ENCODE measurements at places on chromosomes 5 and 9.

DNA sequence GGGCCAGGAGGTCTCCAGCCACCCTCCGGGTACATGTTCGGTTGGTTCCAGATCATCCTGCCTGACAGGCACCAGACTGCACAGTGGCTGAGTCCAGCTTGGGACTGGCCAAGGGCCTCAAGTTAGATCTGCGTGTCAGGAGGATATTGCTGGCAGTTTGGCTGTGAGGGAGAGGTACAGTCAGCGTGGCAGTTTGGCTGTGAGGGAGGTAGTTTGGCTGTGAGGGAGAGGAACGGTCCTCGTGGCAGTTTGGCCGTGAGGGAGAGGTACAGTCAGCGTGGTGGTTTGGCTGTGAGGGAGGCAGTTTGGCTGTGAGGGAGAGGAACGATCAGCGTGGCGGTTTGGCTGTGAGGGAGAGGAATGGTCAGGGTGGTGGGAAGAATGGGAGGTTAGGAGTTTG lies 39.0 kb downstream of the CACNA1B start:
- no peak for DNase-seq

GRCh38 chr5:11062397-11062796 lies 301.4 kb upstream of the DAP start:
- no peak for DNase-seq

GRCh38 chr5:131323378-131323777 lies 59.5 kb downstream of the CDC42SE2 start:
- no peak for DNase-seq

DNA sequence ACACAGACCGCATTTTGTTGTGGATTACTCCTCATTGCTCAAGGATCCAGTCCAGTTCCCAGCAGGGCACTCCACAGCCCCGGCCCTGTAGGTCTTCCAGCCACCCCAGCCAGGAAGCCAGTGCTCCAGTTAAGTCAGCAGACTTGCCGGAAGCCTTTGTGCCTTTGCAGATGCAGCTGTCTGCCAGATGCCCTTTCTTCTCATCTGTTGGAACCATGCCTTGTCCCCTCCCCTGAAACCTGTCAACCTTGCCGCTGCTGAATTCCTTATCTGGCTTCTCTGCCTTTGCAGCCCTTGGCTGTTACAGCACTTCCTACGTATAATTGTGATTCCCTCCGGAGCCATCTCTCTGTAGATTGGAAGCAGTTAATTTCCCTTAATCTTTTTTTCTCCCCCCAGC lies 28.4 kb downstream of the PSAT1 start:
- DNase-seq, result peak; percentile 20

DNA sequence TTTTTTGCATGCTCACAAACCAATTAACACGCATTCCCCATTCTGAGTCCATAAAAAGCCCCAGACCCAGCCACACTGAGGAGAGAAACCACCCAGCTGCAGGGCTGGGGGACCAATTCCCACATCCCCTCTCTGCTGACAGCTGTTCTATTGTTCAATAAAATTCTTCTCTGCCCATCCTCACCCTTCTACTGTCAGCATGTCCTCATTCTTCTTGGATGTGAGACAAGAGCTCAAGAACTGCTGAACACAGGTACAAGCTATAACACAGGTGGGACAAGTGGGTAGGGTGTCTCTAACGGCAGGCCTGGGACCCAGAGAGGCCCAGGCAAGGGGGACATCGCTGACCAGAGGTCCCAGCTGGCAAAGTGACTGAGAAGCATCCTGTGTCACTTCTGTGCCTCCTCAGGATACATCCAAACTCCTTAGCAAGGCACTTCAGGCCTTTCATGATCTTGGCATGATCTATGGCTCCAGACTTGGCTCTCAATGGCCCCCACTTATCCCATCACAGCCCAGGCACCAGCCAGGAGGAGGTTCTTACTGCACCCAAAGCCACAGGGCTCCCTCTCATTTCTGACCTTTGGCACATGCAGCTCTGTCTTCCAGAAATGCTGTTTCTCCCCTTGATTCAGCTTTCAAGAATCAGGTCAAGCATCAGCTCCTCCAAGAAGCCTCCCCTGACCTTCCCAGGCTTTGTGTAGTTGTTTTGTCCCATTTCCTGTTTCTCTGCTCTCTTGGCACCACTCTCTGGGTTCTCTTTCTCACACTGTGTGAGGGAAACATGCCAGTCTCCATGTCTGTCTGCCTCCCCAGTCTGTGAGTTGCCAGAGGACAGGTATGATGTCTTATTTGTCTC lies 7.3 kb upstream of the ALDH1B1 start:
- DNase-seq, result peak; percentile 13

- DNase-seq, result no peak
Observed at GRCh38 chr9:112551641-112552040, 65.0 kb downstream of the KIAA1958 start.

DNA sequence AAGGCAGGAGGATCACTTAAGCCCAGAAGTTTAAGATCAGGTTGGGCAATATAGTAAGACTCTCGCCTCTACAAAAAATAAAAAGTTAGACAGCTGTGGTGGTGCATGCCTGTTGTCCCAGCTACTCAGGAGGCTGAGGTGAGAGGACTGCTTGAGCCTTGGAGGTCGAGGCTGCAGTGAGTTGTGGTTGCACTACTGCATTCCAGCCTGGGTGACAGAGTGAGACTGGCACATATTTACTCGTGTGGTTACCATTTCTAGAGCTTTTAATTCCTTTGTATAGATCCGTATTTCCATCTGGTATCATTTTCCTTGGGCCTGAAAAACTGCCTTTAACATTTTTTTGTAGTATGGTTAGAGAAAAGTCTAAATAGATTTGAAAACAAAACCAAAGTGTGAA lies 7.8 kb downstream of the IL6ST start:
- DNase-seq, result no peak

DNA sequence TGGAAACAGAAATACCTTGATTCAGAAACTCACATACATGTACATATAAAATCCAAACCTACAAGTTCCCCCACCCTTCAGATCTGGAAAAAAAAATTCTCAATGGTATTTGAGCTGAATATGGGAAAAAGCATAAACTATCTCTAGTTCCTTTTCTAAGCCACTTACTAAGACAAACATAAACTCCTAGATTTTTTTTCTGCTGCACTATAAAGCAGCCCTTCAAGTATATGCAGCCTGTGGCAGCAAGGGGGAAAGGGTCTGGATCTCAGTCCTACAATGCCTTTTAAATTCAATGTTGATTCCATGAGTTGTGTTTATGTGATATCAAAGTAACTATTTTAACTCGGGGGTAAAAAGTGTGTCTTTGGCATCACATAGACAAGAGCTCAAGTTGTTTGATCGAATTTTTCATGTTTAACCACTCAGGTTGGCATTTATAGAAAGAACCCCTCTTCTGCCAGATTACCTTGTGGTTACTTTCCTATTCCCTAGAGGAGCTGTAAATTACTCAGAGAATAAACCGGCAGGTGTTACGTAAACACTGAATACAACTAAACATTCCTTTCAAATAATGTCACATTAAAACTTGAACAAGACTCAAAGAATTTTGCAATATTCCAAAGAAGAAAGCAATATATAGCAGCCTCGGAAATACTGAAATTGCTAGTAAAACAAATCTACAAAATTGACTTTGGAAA lies 91.8 kb upstream of the FER start:
- DNase-seq, result no peak

DNA sequence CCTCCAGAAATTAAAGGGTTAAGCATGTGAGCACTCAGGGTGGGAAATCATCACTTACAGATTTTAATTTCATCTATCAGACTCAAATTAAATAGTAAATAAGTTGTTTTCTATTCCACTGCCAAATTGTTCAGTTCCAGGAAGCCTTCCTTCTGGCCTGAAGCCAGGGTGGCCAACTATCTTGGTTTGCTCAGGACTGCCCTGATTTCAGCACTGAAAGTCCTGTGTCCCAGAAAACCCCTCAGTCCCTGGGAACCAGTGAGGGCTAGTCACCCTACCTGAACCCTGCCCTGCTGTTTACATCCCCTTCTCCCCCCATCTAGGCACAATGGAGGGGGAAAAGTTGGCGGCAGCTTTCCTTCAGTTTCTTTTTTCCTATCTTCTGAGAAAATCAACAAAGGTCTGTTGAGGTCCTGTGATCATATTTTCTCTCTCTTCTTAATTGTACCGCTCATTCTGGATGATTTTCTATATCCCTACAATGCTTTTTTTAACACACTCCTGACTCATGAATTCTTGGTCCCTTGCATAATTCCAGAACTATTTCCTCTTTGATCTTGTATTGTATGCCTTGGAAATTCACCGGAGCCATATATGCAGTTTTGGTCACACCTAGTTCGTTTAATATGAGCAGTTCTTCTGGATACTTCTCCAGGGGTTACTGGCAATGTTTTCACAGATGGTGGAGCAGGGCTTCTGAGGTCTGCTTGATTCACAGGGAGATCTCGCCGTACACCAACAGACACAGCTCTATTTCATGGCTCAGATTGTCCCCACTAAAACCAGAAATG lies 103.8 kb downstream of the MAP1B start:
- DNase-seq, result peak; percentile 93

DNA sequence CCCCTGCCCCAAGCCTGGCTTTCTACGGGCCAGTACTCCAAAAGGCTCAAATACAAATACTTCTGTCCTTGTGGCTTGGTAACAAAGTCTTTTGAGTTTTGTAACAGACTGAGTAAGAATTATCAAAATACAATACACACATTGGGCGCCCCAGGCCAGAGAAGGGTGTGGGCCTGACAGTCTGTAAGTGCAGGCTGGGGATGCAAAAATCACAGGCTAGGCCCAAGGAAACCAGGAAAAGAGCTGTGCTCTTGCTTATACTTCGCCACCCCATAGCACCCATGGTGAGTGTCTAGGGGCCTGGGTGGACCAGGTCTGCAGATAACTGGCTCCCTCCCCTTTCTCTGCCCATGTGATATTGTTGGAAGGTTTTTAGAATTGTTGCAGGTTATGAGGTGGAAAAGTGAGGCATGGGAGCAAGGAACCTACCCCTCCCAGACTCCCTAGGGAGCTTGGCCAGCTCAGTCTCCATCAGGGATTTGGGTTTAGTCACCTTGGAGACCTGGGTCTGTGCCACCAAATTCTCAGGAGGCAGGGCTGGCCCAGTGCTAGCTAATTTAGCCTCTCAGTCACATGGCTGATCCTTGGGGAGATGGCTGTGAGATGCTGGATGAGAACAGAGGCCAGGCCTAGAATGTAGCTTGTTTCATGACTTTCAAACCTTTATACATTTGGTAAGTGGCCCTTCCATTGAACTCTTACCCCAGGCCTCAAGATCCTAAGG lies 72.9 kb downstream of the TARS1 start:
- no peak for DNase-seq

GRCh38 chr9:124030969-124031451 lies 19.4 kb downstream of the LHX2 start:
- DNase-seq, result no peak

GRCh38 chr5:1008451-1009358 lies at the start of gene NKD2:
Gene NKD2, plus strand, starts transcription at chr5:1008802. Its CDS starts 256 bp downstream, at chr5:1009058.
- peak; percentile 10 for DNase-seq

DNA sequence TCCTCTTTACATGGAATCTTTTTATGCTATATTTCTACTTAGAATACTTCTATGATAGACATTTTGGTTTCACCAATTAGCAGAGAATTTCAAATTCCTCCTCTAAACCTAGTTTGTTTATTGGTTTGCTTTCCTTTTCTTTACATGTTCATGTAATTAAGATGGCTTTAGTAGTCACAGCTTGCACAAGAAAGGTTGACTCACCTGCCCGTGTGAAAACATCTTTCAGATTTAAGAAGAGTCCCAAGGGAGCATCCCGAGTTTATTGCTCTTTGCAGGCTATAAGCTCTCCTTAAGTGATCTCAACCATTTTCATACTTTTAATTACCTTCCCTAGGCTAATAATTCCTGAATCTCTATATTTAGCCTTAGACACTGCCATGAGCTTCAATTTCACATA lies 28.9 kb downstream of the TYRP1 start:
- no peak for DNase-seq

DNA sequence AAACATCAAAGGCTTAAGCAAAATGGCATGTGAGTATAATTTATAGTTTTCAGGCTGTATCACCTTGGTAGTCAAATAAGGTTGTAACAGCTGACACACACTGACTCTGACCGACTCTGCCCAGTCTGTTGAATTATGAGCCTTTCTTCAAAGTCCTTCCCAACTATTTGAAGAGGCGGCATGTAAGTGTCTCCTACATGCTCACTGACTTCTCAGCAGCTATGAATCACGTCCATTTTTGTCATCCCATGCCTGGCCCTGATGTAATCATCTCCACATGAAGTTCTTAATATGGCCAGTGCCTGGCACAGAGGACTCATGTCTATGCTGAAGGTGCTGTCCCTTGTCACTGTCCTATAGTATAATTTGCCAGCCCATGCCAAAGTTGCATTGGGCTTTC lies 5.1 kb upstream of the PTBP3 start:
- no peak for DNase-seq

DNA sequence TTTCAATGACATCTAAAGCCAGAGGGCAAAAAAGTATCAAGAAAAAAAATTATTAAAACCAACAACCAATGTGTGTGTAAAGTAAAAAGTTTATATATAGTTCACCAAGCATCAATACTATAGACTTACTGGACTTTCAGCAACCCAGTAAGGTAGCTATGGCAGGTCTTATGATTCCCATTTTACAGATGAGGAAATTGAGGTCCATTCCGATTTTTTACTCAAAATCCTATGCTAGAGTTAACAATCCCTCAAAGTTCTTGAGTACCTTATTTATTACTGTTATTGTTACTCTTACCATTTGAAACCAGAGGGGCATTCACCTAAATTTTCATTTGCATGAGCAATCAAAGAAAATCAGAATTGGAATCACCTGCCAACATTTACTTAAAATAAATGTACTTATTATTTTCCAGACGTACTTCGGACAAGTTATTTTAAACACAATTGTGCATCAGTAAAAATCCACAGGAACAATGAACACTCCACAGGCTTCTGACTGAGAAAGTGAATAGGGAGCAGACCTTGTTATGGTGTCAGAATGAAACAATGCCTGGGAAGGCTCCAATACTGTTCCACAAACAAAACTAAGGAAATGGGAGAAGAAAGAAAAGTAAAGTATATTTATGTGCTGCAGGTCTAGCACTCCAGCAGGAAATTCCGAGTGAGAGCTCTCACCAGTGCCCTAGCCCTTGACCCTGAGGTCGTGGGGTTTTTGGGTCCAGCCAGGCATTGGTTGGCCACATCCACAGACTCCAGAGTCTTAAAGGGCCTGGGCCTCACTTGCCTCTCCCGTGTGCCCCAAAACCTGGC lies 229.9 kb downstream of the PIK3R1 start:
- DNase-seq, result peak; percentile 94

- DNase-seq, result no peak
Observed at GRCh38 chr9:103902263-103902662, 191.8 kb upstream of the SMC2 start.

DNA sequence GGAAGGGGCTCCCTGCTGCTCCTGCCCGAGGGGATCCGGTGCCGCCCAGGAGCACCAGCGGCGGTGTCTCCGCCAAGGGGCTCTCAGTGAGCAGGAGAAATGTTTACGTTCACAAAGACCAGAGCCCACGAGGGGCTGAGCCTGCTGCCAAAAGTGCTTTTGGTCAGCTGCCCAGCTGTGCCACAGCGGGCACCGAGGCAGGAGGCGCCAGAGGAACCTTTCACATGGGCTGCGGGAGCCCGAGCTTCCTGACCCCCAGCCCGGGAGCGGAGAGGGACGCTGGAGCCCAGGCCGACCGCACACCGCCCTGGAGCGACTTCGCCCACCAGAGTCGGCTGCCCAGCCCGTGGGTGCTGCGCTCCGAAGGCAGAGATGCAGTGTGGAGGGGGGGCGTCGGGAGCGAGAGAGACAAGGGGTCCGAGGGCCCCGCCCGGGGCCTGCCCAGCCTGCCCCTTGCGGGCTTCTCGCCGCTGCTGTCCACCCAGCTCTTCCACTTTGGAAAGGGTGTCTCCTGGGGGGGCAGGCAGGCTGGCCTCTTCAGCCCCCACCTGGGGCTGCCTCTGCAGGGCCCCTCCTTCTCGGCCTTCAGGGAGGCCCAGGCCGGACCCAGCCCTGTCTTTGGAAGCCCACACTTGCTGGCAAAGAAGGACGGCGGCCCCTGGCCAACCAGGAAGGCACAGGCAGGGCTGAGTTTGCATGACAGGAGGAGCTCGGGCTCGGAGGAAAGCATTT lies 7.9 kb downstream of the PPP1R26 start:
- no peak for DNase-seq

Data from endothelial cell of umbilical vein (primary cell).